Cerebellar nuclear complex (tissue), 1 donor: ENCODE measurements at places on chromosomes 2 and 18.
A peak's percentile ranks its signal among the peaks of the same experiment; 100 is the strongest.

GRCh38 chr2:231425811-231426703, 30.5 kb downstream of the B3GNT7 start:
- no peak for DNase-seq

- no peak for DNase-seq
Observed at GRCh38 chr2:186559848-186560247, 30.0 kb upstream of the ITGAV start.

GRCh38 chr2:240379089-240379636, 56.3 kb upstream of the GPC1 start:
- no peak for DNase-seq

DNA sequence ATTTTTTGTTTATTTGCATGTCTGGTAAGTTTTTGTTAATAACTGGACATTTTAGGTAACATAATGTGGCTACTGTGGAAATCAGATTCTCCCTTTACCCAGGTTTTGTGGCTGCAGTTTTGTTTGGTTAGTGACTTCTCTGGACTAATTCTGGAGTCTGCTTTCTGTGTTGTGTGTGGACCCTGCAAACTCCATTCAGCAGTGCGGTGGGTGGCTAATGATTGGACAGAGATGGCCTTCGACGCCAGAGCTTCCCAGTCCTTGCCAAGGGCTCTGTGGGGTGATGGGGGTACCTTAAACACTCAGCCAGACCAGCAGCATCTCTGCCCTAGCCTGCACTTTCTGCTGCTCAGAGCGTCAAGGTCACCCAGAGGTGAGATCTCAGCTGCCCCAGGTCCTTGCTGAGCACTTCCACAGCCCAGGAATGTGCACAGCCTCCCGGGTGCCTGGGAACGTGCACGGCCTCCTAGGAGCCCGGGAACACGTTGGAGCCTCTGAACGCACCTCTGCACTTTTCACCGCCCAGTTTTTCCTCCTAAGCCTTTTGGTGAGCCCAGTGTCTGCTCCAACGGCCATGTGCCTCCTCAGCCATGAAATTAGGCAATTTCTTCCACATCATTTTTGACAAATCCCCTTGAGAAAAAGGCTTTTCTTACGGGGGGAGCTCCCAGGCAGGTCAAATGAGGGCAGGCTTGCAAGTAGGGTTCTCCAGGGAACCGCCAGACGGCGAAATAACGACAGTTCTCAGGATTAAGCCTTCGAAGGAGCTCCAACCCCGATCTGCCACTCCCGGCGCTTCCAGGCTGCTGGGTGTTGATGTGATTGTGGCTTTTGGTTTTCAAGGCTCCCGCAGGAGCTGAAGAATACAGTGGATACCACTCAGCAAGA, 35.2 kb upstream of the KLF11 start:
- DNase-seq = no peak

- no peak for DNase-seq
Observed at GRCh38 chr18:53752781-53753367, 471.6 kb downstream of the MBD2 start.

- DNase-seq = no peak
Observed at GRCh38 chr18:13390196-13390595, 171.6 kb downstream of the LDLRAD4 start.

GRCh38 chr2:200851398-200852248, 12.8 kb downstream of the CLK1 start:
- no peak for DNase-seq

- no peak for DNase-seq
Observed at GRCh38 chr2:236010920-236011685, 157.1 kb downstream of the GBX2 start.

GRCh38 chr2:99858951-99859596, 283.3 kb downstream of the AFF3 start:
- DNase-seq = no peak

DNA sequence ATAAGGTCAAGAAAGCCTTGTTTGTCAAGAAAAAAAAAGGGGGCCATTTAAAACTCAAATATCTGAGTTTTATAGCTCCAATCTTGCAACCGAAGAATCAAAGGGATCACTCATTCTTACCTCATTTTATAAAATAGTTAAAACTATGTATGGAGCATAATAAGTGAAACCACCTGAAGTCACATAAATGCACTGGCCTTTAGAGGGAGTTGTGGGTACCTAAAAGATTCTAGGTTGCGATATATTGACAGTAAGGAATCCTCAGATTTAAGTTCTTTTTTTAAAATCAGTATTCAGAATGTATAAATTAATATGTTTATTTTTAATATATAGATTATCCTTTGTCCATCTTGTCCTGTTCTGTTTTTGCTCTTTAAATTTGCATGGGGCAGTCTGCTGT, 3.4 kb downstream of the ARHGAP28 start:
- DNase-seq = no peak

- DNase-seq = no peak
Observed at GRCh38 chr2:33014268-33014667, 67.5 kb downstream of the LTBP1 start.

DNA sequence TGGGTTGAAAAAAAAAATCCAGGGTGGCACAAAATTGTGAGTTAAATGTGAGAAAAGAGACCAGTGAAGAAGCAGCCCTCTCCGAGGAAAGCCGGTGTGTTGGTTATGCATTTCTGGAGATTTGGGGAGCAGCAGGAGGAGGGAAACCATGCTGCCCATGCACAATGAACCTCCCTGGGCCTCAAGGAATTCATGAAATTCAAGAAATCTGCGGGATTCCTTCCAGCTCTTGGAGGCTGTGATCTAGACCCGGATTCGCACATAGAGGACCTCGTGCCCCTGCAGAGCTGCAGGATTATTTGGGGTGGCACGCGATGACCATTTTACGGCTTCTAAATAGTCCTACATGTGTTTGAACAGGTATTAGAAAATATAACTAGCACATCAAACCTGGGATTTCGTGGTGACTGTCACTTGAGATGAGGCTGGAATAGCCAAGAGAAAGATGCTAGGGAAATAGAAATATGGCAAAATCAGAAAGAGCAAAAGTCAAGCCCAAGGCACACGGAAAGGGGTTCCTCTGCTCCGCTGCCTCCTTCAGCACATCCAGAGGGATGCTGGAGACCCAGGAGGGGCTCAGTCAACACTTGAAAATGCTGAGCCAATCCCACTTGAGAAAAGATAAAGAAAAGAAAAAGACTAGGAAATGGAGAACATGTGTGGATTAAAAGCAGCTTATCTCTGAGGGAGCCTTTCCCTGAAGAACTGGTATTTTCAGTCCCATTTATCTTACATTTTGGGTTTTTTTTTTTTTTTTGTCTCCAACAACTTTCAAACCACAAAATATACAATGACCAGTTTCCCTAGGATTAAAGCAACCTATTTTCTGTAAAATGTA, 22.0 kb downstream of the KCTD1 start:
- no peak for DNase-seq

DNA sequence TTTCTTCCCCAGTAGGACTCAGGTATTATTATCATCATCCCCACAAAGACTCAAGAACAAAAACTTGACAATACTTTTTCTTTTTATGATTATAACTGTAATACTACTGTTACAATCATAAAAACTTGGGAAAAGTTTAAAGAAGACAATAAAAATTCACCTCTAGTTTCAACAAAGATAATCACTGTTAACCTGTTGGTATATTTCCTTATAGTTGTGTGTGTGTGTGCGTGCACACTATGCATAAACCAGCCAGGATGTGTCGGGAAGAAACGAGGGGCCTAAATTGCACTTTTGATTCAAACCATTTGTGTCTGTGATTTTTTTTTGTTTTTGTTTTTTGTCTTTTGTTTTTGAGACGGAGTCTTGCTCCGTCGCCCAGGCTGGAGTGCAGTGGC, 233.0 kb downstream of the TPGS2 start:
- DNase-seq = no peak

- no peak for DNase-seq
Observed at GRCh38 chr2:53018825-53019425, 748.7 kb upstream of the CHAC2 start.

- DNase-seq = no peak
Observed at GRCh38 chr2:36727550-36727949, 31.0 kb downstream of the VIT start.

DNA sequence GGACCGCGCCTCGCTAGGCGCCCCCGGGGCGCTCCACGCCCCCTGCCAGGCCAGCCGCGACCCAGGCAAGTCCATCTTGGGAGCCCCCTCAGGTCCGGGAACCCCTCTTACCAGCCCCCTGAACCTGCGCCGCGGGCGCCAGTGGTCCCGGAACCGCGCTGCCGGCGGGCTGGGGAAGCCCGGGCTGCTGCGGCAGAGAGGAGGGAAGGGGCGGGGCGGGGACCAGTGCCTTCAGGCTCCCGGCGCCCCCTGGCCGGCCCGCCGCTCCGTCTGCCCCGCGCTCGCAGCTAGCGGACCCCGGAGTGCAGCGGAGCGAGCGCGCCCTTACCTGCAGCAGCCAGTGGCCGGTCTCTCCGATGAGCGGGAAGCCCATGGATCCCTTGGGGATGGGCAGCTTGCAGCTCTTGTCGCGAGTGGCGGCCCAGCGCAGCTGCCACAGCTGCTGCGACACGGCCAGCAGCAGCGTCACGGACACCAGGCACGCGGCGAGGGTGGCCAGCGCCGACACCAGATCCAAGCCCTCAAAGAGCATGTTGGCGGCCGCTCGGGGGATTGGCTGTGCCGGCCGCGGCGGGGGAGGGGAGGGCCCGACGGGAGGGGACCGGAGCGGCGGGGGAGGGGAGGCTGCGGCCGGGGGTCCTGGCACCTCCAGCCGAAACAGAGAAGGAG, at the start of gene CYP26B1:
CYP26B1 (minus strand) TSS at position 560 of the 669 bp plus-strand sequence; CDS start at position 532, 28 bp downstream.
- DNase-seq = no peak

DNA sequence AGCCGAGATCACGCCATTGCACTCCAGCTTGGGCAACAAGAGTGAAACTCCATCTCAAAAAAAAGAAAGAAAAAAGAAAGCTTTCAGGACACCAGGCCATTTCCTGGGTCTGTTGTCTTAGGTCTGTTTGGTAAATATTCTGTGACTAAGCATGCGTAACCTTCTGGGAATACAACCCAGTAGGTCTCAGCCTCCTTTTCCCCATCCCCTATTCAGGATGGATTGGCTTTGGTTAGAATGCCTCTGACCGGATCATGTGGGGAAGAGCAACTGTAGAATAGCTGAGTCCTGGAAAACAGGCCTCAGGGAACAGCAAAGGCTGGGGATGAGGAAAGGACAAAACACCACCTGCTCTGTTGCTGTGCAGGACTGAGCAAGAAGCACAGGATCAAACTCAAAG, 1.6 kb upstream of the PDCL3 start:
- no peak for DNase-seq

- DNase-seq = no peak
Observed at GRCh38 chr2:134717286-134718022, 1.3 kb downstream of the TMEM163 start.

DNA sequence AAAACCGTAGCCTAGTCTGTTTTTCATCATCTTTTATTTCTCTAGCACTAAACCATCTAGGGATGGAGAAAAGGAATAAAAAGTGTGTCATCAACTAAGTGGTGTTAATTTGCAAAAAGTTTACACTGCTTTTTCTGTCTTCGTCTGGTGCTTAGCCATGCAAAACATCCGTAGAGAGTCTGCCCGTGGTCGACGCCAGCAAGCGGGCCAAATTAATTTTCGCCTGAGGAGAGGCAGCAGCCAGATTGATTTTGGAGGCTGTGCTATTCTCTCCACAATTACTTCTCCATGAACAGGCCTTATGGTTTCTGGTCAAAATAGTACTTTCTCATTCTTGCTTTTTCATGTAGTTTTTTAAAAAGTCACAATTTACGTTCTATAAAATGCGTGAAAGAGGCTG, 46.3 kb downstream of the TNFRSF11A start:
- no peak for DNase-seq

- peak; percentile 2 for DNase-seq
Observed at GRCh38 chr2:159968279-159968900, 94.0 kb downstream of the PLA2R1 start.

GRCh38 chr2:64629329-64629781, 24.4 kb downstream of the SERTAD2 start:
- DNase-seq = no peak

DNA sequence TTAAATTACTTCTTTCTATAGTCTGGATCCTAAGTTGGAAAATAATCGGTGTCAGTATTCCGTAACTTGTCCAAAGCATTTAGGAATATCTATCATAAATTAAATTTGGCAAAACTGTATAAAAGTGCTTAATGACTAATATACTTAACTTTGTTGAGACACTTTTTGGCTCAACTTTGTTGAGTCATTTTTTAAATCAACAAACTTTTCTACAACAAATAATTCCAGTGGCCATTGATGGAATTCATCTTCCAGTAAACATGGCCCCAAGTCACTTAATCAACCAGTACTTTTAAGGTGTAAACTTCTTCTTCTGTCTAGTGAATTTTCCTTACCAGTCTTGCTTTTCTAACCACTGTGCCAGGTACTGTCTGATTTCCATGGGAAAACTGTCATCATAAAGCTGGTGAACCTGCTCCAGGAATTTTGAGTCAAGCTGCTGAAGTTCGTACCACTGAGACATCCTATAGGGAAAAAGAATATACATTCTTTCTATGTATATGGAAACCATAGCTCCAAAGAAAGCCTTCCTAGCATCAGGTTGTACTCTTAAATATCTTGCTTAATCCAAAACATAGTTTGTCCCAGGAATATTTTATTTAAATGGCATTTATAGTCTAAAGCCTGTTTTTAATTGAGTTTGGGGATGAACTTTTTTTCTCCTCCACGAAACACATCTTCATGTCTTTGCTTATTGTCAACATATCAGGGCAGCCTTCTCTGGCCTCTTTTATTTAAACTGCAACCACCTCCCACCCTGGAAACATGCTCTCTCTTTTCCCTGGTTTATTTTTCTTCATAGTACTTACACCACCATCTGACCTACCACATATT, 4.2 kb downstream of the STAT1 start:
- DNase-seq = no peak

DNA sequence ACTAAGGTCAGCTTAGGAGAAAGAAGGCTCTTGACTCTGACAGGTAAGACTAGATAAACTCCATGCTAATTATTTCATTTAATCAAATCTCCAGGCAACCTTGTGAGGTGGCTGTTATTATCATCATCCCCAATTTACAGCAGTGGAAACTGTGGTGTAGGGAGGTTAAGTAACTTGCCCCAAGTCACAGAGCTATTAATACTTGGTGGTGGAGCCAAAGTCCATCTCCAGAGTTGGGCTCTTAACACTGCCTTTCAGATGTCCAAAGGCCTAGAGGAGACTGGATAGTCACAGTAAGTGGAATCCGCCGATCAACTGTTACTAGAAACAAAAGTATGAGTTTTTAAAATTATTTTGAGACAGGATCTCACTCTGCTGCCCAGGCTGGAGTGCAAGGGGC, 46.6 kb upstream of the SP3 start:
- DNase-seq = no peak

- DNase-seq = no peak
Observed at GRCh38 chr2:32752205-32752604, 124.4 kb downstream of the TTC27 start.

- no peak for DNase-seq
Observed at GRCh38 chr2:23776021-23776420, 150.9 kb downstream of the ATAD2B start.

DNA sequence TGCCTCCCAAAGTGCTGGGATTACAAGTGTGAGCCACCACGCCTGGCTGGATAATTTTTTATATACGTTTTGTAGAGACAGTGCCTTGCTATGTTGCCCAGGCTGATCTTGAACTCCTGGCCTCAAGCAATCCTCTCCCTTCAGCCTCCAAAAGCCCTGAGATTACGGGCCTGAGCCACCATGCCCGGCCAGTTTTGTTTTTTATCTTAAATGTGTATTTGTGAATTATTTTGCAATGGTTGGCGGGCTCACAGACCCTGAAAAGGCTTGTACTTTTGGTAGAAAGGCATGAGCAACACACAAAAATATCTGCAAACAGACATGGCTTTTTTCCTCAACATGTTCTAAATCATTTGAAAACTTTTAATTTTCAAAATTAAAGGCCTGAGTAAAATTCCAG, 73.4 kb upstream of the TMEM18 start:
- no peak for DNase-seq
